Amniotic stem cell (primary cell): ENCODE measurements at places on chromosomes 7 and 10.

DNA sequence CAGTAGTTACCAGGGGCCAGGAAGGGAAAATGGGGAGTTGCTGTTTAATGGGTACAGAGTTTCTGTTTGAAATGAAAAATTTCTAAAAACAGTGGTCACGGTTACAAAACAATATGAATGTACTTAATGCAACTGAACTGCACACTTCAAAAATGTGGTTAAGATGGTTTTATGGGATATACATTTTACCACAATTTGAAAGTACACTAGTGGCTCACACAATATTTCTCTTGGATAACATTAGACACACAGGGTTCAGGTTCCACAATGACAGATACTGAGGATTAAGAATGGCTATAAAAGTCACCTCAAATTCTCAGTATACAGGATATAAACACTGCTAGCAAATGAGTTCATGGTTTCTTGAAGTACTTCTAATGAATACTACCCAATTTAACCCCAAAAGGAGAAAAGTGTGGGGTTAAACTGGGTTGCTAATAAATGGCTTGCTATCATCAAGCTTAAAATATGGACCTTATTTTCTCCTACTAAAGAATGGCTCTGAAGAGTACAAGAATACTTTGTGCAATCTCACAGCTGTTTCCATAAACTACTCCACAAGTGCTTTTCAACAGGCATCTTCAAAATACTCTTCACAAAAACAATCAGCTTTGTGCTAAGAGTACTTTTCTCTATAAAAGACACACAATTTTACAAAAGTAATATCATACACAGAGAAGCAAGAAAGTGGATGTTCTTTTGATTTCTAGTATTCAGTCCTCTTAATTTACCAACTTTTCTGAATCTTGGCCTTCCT lies 92.9 kb downstream of the SRPK2 start:
- DNase-seq: no peak

- DNase-seq: no peak
These were observed 542.7 kb downstream of the LRMDA start for GRCh38 chr10:75974080-75974479.

DNA sequence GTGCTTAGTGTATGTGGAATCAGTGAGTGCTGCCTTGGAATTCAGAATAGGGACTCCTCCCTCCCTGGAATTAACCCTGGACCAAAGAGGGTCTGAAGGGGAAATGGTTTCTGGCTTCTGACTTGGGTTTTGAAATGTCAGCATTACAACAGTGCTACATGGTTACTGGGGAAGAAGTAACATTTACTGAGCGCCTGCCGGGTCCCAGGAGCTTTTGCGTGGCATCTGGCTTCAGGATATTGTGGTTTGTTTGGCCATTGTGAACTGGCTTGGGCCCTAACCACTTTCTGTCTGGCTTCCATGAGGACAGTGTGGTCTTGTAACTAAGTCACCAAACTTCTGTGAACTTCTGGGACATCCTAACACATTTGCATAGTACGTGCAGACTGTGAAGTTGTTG lies 21.3 kb downstream of the TSPAN15 start:
- no peak for DNase-seq

- no peak for DNase-seq
These were observed 103.3 kb upstream of the IGFBP3 start for GRCh38 chr7:46024263-46024916.

- no peak for DNase-seq
These were observed 3.2 kb upstream of the ZNF789 start for GRCh38 chr7:99469381-99470065.

DNA sequence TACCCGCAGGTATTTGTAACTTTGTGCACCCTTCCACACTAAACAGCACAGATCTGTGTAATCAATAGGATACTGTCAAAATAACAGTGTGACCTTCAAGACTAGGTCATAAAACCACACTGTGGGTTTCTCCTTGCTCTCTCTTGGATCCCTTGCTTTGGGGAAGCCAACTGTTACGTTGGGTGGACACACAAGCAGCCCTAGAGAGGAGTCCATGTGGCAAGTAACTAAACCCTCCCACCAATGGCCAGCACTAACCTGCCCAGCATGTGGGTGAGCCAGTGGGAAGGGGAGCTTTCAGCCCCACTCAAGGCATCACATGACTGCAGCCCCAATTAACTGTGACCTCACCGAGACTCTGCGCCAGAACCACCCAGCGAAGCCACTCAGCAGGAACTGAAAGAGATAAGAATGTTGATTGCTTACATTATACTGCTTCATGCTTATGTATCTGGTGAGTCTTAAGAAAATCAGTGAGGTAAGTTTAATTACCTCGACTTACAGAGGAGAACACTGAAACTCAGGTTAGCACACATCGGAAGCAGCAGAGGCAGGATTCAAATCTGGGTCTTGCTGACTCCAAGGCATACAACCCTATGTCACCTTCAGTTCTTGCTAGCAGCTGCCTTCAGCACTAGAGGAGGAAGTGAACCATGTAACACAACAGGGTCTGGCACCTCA lies 9.4 kb upstream of the ZC3HAV1 start:
- DNase-seq: no peak
